Right atrium auricular region (tissue), 2 donors: ENCODE measurements at places on chromosomes 2 and 18. TPM values are rescaled to one million over a fixed set of nuclear protein-coding genes. Genes with fewer than 3 reads are reported as not detected.

FECH gene
- 27.1 TPM for total RNA-seq

MAP3K19 gene
- not detected for total RNA-seq

DNA sequence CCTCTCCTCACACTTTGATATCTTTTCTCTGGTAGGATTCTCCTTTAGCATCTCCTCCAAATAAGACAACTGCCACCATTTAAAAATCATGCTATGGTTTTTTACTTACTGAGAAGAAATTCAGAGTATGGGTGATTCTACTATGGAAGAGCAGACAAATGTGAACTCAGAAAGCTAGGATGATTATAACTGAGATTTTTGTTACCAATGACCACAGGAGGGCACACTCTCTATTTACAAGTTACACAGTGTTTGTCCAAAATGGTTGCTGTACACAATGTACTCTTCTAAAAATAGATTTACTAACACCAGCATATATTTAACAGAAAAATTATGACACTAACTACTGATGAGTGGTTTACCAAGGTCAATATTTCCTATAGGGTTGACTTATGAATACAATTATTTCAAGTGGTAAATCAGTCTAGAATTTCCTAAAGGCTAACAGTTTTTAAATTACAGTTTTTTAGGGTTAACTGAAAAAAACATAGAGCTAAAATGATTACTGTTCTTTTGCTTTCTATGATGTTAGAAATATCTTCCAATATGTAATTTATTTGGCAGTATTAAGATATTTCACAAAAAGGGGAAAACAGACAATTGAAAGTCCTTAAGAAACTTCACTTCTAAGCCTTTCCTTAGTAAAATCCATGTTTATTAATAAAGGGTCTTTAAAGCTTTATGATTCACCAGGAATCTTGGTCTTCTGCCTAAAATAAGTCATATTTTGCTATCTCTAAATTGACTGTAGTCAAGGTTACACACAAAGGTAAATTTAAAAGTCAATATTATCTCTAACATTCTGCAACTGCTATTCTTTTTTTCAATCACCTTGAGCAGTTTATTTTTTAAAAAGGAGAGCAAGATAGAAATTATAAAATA, 57.2 kb downstream of the MAP4K3 start:
- H3K27ac ChIP-seq, result peak overlapping the region; percentile 50
- no peaks in the 10 kb centered on the region for H3K27me3 ChIP-seq
- no peak for DNase-seq
- no peaks in the 10 kb centered on the region for H3K4me1 ChIP-seq
- no peaks in the 10 kb centered on the region for H3K36me3 ChIP-seq
- H3K4me3 ChIP-seq, result no peak overlapping the region

DNA sequence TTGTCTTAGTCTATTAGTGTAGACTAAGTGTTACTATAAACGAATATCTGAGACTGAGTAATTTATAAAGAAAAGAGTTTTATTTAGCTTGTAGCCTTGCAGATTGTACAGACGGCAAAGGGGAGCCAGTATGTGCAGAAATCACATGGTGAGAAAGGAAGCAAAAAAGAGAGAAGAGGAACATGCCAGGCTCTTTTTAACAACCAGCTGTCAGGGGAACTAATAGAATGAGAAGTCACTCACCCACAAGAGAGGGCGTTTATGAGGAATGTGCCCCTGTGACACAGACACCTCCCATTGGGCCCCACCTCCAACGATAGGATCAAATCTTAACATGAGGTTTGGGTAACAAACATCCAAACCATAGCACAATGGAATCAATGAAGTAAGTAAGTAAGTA, 20.6 kb upstream of the ZNF804A start:
- H3K27me3 ChIP-seq, result no peaks in the 10 kb centered on the region
- H3K4me1 ChIP-seq, result no peaks in the 10 kb centered on the region
- DNase-seq, result no peak
- no peaks in the 10 kb centered on the region for H3K36me3 ChIP-seq
- no peak overlapping the region for H3K4me3 ChIP-seq
- H3K27ac ChIP-seq, result no peak overlapping the region

GRCh38 chr2:201932511-201932910, 101.1 kb upstream of the FZD7 start:
- no peaks in the 10 kb centered on the region for H3K27me3 ChIP-seq
- H3K4me3 ChIP-seq, result no peak overlapping the region
- no peak for DNase-seq
- H3K36me3 ChIP-seq, result no peaks in the 10 kb centered on the region
- no peak overlapping the region for H3K27ac ChIP-seq
